Bladder microvascular endothelial cell (primary cell): ENCODE measurements at places on chromosomes 4 and X. TPM values are rescaled to one million over a fixed set of nuclear protein-coding genes. Genes with fewer than 3 reads are reported as not detected.

The ACE2 gene
- not detected in 2 replicates for total RNA-seq

The KLF8 gene
- 0.44 and 0.65 TPM in 2 replicates for total RNA-seq

The XAGE2 gene
- not detected in 2 replicates for total RNA-seq

The TMEM47 gene
- total RNA-seq: 14.2 and 25.9 TPM in 2 replicates

The KIAA1210 gene
- not detected in 2 replicates for total RNA-seq

The PCDH7 gene
- total RNA-seq: under 0.01 and 0.69 TPM in 2 replicates

The IKBKG gene
- total RNA-seq: 12.1 and 14.2 TPM in 2 replicates

The FAT1 gene
- 9.1 and 21.5 TPM in 2 replicates for total RNA-seq
